NB4 (cell line): ENCODE measurements at places on chromosomes 11 and 22.

DNA sequence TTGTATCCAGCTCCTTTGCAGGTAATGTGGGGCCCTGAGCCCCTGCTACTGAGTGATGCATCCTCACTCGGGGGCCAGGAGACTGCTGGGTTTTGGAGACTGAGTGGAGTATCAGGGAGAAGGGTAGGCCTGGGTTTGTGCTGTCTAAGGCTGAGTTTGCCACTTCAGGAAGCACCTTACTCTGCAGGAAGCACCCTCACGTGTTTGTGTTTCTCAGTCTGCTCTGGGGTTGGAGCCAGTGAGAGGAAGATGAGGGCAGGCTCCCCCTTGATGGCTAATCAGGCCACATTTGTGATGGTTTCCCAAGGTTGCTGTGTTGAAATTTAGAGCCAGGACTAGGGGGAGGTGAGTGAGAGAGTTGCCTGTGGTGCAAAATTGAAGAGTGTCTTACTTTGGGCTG is 13.7 kb upstream of the THY1 start:
- DNase-seq: no peak

DNA sequence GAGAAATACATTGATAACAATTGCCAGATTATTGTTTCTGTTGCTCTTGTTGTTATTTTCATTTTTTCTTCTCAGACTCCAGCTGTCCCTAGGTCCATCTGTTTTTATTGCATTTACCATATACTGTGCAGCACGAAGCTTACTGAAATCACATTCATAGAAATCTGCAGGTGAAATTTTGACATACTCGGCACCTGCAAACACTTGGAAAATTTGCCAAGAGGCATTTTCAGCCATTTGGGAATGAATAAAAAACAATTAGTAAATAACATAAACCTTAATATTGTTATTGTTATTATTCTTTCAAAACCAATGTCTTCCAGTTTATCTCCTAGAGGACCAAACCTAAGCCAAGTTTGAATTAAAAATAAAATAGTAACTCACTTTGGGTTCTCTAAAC is 2357.2 kb downstream of the LRRC4C start:
- DNase-seq: no peak

GRCh38 chr11:120781486-120782120 is 242.3 kb upstream of the TBCEL start:
- DNase-seq: no peak

DNA sequence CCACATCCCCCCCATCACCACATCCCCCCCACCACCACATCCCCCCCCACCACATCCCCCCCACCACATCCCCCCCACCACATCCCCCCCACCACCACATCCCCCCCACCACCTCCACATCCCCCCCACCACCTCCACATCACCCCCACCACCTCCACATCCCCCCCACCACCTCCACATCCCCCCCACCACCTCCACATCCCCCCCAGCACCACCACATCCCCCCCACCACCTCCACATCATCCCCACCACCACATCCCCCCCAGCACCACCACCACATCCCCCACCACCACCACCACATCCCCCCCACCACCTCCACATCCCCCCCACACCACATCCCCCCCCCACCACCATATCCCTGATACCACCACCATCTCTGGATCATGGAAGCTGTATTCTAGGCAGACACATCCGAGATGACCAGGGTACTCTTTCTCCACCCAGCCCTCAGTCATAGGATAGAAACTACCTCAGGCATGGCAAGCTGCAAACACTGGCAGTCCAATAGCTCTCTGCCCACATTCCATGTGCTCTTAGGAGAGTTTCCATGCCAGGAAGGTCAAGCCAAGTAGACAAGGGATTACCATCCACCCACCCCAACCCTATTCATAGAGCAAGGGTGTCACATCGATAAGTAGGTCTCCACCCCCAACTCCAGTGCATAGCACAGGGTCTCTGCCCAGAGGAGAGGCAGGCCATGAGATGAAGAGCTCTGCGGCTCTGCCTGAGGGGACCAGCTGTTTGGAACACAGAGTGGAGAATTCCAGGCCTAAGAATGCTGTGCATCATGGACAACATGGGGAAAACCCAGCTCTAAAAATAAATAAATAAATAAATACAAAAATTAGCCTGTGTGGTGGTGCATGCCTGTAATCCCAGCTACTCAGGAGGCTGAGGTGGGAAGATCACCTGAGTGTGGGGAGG is 33.0 kb upstream of the TEAD1 start:
- DNase-seq: peak; percentile 6

- DNase-seq: no peak
Measured at GRCh38 chr11:78453140-78453935, 35.7 kb upstream of the GAB2 start.

GRCh38 chr22:20238901-20239675 is 29.0 kb downstream of the RTN4R start:
- DNase-seq: peak; percentile 94

DNA sequence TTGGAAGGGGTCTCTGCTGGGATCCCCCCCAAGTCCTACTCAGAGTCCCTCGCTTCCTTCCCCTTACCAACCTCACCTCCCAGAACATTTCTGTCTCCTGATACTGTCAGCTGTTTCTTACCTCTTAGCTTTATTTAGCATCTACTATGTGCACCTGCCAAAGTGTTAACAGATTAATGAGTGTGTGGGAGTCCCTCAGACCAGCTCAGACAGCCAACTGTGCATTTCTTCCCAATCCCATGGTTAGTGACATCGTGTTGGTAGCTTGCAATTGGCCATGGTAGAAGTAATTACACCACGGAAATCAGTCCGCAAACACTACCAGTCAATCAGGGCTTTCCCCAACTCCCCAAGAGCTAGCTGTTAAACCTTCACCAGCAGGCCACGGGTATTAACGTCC is 150.6 kb downstream of the DSCAML1 start:
- DNase-seq: no peak

DNA sequence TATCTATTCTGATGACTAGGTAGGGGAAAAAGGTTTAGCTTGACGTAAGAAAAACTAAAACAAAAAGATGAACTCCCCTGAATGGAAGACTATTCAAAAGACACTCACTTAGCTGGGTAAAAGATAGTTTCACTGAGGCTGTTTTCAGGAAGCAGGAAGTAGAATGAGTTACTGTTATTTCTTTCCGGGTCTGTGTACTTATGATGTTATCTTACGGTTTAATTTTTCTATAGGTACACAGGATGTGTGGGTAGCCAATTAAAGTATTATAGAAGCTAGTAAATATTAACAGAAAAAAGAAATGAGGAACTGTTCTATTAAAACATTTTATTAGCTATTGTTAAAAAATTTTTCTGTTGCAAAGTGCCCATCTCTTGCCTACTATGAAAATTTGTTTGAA is 45.8 kb upstream of the MMP7 start:
- DNase-seq: no peak

DNA sequence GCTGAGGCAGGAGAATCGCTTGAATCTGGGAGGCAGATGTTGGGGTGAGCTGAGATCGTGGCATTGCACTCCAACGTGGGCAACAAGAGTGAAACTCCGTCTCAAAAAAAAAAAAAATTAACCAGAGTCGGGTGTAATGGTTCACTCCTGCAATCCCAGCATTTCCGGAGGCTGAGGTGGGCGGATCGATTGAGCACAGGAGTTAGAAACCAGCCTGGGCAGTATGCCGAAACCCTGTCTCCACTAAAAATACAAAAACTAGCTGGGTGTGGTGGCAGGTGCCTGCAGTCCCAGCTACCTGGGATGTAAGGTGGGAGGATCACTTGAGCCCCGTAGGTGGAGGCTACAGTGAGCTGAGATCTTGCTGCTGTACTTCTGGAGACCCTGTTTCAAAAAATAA is 1.5 kb downstream of the RANGAP1 start:
- no peak for DNase-seq

DNA sequence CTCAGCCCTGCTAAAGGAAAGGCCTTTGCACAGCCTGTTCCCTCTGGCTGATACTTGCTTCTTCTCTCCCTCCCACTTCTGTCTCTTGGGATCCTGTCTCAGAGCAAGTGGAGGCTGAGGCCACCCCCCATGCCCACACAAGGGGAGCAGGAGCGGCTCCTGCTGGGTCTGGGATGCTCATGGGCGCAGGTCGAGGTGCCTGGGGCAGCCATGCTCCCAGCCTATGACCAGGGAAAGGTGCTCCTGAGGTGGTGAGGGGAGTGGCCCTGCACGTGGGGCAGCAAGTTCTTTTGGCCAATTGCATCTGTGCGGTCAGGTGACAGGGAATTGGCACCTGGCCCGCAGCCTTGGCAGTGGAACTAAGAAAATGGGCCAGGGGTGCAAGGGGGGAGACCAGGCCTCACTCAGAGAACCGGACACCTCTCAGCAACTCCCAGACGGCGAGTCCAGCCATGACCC is 1.5 kb downstream of the MAPK11 start:
- DNase-seq: peak; percentile 36

GRCh38 chr11:44382656-44383240 is 72.8 kb upstream of the ALX4 start:
- DNase-seq: peak; percentile 9

GRCh38 chr11:108662700-108663099 is 2.2 kb upstream of the DDX10 start:
- no peak for DNase-seq

DNA sequence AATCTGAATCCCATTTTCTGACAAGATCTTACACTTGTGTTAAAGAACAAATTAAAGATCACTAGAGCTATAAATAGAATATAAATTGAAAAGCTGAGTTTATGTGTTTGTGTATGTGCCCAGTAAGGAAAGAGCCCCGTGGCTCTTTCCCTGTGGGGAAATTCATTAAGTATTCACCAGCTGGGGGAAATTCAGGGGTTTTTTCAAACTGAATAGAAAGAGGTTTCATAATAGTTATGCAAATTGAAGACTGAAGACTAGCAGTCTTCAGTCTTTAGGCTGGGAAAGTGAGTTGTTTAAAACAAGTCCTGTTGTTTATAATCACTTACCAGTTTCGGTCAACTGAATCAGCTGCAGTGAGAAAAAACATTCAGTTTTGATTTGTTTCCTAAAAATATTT is 11.3 kb upstream of the MS4A7 start:
- DNase-seq: peak; percentile 47

DNA sequence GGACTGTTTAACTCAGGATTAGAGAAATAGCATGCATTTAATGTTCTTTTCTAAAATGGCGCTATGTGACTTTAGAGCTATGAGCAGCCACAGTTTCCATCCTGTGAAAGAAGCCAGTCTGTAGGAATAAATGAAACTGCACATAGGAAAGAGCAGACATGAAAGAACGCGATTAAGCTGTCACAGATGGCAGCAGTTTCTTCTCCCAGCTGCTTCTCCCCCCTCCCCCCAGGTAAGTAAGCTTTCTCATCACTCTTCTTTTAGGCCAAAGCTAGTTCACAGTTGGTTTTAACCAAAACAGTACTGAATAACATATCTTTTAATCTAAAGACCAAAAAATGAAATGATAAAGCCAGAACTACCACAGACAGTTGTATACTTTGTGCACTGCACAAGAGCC is 266.4 kb downstream of the KCNA4 start:
- DNase-seq: no peak

- no peak for DNase-seq
Measured at GRCh38 chr22:29044657-29045176, 16.9 kb downstream of the C22orf31 start.

- DNase-seq: no peak
Measured at GRCh38 chr11:129943036-129943435, 47.7 kb upstream of the NFRKB start.

DNA sequence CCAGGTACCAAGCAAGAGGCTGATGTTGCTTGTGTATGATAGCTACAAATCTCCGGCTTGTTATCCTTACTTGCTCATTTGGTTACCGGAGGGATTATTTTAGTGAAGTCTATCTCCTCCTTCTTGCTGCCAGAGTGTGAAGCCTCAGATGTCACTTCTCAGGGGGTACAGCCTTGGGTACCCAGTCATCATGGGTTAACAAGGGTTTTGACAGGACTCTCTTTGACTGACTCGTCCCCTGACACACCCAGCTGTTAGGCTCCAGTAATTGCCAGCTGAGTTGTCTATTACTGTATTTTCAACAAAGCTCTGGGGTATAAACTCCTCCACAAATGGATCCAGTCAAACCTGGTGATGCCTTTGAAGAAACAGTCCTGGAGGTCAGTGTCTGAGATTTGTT is 11.9 kb upstream of the PELI3 start:
- DNase-seq: no peak

GRCh38 chr11:92397221-92397755 is 172.7 kb downstream of the FAT3 start:
- no peak for DNase-seq

DNA sequence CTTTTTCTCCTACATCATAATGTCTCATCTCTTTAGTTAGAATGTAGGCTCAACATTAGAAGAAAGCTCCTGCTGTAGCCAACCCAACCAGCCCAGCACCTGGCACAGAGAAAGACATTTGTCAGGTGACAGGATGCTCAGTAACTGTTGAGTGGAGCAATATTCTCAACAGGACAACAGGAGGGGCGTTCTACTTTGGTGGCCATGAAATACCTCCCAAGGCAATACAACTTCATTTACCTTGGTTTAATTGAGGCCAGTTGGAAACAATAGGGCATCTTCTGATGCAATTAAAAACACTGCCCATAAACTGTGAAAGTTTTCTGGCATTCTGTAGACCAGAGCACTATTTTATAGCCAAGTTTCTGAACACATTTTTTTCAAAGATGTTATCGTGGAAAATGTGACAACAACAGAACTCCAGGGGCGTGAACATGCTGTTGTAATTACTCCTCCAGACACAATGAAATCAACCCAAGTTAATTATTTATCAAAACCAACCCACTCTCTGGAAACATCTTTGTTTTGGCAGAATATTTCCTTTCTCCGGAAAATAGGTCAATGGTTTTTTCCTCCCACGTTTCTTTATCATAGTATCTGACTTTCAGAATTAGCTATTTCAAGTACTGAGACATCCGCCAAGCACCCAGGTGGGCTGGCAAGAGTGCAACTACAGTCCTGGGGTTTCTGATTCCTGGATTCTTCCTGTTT is 538.1 kb downstream of the SOX6 start:
- no peak for DNase-seq

- DNase-seq: no peak
Measured at GRCh38 chr22:48743601-48744282, 1083.9 kb downstream of the BRD1 start.

GRCh38 chr22:32378707-32379272 is 21.1 kb downstream of the RFPL3 start:
- DNase-seq: peak; percentile 44

- peak; percentile 85 for DNase-seq
Measured at GRCh38 chr11:35083431-35084238, 55.3 kb upstream of the CD44 start.

GRCh38 chr11:119734788-119735187 is 5.8 kb upstream of the NECTIN1 start:
- DNase-seq: no peak

GRCh38 chr22:35978889-35979288 is 49.7 kb downstream of the RBFOX2 start:
- DNase-seq: no peak

- no peak for DNase-seq
Measured at GRCh38 chr11:73219396-73220285, 1.6 kb downstream of the P2RY2 start.

DNA sequence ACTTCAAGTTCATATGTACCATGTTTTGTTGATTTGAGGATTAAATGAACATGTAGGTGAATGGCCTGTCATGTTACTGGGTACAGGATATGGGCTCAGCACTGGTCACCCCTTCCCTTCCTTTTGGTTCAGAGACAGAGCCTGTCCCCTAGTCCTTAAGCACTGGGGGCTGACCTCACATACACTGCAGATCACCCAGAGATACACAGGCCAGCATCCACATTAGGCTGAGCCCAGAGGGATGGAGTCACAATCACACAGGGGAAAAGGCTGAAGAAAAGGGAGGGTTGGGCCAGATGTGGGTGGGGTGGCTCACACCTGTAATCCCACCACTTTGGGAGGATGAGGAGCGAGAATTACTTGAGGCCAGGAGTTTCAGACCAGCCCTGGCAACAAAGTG is 62.3 kb downstream of the IGLL5 start:
- no peak for DNase-seq
